ENCODE measurements at places on chromosomes 2 and 18. TPM values are rescaled to one million over a fixed set of nuclear protein-coding genes. Genes with fewer than 3 reads are reported as not detected.
A peak's percentile ranks its signal among the peaks of the same experiment; 100 is the strongest.

The RBKS gene
- total RNA-seq: 6.8 TPM

The COL4A4 gene
- total RNA-seq: 6.0 TPM

The WNT10A gene
- total RNA-seq: 1.2 TPM

The CYP27A1 gene
- total RNA-seq: 2.0 TPM

The DUSP11 gene
- 24.1 TPM for total RNA-seq

The SERPINB11 gene
- not detected for total RNA-seq

The GBX2 gene
- total RNA-seq: not detected

The AP1S3 gene
- 73.3 TPM for total RNA-seq

The ERBB4 gene
- not detected for total RNA-seq

The CD8B2 gene
- not detected for total RNA-seq

The HEATR5B gene
- total RNA-seq: 10.4 TPM

GRCh38 chr2:28437149-28437835 is 44.6 kb downstream of the FOSL2 start:
- DNase-seq: peak; percentile 82
- no peaks in the 10 kb centered on the region for H3K36me3 ChIP-seq
- no peaks in the 10 kb centered on the region for H3K27me3 ChIP-seq
- peak overlapping the region; percentile 27 for H3K4me3 ChIP-seq
- H3K27ac ChIP-seq: peak overlapping the region; percentile 93

DNA sequence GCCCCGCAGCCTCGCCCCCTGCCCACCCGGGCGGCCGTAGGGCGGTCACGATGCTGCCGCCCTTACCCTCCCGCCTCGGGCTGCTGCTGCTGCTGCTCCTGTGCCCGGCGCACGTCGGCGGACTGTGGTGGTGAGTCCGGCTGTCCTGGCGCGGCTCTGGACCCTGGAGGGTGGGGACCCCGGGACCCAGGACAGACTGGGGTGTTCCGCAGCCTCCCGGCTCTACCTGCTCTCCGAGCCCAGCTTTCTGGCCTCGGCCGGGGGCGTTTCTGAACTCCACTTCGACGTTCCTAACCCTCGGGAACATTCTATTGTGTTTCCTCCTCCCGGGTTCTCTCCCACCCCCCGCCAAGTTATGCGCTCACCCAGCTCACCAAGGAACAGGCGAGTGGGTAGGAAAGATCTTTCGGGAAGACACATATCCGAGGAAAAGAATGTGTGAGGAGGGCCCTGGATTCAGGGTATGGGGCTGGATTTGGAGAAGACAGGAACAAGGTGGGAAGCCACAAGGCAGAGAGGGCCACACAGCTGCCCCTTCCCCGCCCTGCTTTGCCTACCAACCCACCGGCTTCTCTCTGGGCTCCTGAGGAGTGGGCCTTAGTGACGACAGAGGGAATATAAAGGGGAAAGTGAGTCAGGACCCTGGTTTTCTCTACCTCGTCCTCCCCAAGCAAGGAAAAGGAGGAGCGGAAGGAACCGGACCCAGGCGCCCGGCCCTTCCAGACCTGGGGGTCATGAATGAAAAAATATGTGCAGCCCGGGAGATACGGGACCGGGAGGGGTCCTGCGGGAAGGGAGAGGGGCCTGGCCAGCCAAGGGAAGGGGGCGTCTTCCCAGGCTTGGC is 605 bp downstream of the WNT6 start:
- H3K4me3 ChIP-seq: peak overlapping the region; percentile 61
- H3K27me3 ChIP-seq: peaks cover 13% of the 10 kb centered on the region
- peaks cover 15% of the 10 kb centered on the region for H3K4me1 ChIP-seq
- no peaks in the 10 kb centered on the region for H3K36me3 ChIP-seq
- H3K27ac ChIP-seq: no peak overlapping the region

- H3K36me3 ChIP-seq: no peaks in the 10 kb centered on the region
- H3K4me3 ChIP-seq: no peak overlapping the region
- no peaks in the 10 kb centered on the region for H3K27me3 ChIP-seq
- H3K27ac ChIP-seq: no peak overlapping the region
These were observed 17.1 kb upstream of the CNNM3 start for GRCh38 chr2:96798733-96799622.

DNA sequence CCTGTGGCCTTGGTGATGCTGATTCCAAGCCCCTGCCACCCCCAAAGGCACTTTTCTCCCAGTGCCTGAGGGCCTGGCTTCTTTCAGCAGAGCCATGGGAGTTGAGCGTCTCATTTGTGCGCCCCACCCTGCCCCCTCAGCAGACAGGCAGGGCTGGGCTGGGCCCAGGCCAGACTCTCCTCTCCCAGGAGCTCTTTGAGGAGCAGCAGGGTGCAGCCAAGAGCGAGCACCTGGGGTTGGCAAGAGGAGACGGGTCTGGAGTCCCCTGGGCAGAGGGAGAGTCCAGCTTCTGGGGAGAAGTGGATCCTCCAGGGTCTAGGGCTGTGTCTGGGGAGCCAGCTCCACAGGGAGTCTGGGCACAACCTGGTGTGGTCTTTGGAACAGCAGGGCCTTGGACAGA is 21.2 kb downstream of the NPPC start:
- H3K4me1 ChIP-seq: no peaks in the 10 kb centered on the region
- H3K4me3 ChIP-seq: no peak overlapping the region
- H3K36me3 ChIP-seq: no peaks in the 10 kb centered on the region
- DNase-seq: no peak
- H3K27me3 ChIP-seq: no peaks in the 10 kb centered on the region
- no peak overlapping the region for H3K27ac ChIP-seq

GRCh38 chr2:155308367-155309009 is 610.0 kb downstream of the KCNJ3 start:
- DNase-seq: no peak
- H3K27me3 ChIP-seq: no peaks in the 10 kb centered on the region
- H3K36me3 ChIP-seq: no peaks in the 10 kb centered on the region
- no peaks in the 10 kb centered on the region for H3K4me1 ChIP-seq

GRCh38 chr2:226611944-226612318 is 187.7 kb downstream of the IRS1 start:
- no peak overlapping the region for H3K4me3 ChIP-seq
- H3K27me3 ChIP-seq: no peaks in the 10 kb centered on the region
- no peaks in the 10 kb centered on the region for H3K36me3 ChIP-seq
- H3K27ac ChIP-seq: no peak overlapping the region
- H3K4me1 ChIP-seq: peaks cover 9% of the 10 kb centered on the region

DNA sequence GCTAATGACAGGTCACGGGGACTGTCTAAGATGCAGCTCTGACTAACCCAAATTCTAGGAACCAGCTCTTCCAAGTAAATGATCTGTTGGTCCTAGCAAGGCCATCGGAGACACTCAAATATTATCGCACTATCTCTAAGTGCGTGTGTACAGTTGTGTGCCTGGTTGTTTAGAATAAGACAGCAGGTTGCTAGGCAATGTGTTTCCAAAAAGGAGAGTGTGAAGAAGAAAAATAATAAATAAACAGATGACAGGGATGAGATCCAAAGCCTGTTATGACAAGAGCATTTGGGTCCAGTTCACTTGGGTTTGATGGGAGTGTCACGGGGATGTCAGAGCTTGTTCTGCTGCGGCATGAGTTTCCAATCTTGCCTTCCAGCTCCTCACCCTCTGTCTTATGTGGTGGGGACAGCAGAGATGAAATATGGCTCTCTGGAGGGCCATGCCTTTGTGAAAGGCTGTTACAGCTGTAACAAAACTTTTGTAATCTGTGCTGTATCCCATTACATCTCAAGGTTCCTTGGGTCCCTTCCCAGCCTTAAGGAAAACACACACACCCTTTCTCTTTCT is 127.5 kb upstream of the TNP1 start:
- no peak overlapping the region for H3K27ac ChIP-seq
- no peak overlapping the region for H3K4me3 ChIP-seq
- H3K4me1 ChIP-seq: no peaks in the 10 kb centered on the region
- H3K27me3 ChIP-seq: no peaks in the 10 kb centered on the region
- no peak for DNase-seq

DNA sequence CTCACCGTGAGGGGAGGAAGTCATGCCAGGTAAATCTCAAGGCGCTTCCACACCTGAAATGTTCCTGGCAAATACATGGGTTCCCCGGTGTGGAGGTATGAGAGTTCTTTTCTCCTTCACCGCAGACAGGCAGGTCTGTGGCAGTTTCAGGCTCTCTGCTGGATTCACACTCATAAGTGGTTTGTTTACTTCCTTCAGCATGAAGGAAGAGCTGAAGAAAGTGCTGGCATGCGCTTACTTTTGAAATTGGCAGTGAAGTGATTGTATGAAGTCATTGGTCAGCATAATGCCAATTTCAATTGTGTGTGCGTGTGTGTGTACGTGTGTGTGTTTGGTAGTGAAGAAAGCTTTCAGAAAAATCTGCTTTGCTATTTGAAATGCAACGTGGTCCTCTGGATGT is 43.4 kb downstream of the RNF144A start:
- DNase-seq: no peak
- H3K27me3 ChIP-seq: no peaks in the 10 kb centered on the region
- H3K27ac ChIP-seq: no peak overlapping the region
- no peak overlapping the region for H3K4me3 ChIP-seq

DNA sequence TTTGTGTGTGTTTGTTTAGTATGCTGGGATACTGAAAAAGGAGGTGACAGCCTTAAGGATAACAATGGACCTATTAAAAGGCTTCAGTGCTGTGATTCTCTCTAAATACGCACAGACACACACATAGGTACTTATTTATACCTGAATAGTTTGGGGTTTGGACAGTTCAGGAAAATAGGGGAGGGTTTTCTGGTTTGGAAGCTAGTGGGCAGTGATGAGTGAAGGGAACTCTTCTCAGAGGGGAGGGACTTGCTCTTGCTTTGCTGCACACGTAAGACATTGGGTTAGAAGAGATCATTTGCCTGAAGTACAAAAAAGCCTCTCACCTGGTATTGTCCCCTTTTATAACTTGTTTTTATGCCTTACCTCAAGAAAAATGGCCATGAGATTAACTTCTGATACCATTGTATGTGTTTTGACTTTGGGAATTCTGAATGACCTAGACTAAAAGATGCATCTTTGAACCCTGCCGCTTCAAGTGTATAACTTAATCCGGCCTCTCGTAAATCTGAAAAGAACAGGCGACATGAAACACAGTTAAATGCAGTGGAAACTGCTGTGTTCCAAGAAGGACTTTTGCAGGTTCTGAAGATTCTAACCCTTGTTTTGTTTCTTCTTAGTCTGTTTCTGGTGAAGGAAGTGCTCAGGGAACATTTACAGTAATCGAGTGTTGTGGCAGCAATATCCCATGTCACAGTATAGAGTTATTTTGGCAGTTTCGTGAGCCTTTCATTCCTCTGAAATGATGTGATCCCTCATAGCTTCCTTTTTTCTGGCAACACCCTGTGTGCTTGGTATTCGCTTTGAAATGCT is 2.5 kb downstream of the CRIM1 start:
- no peaks in the 10 kb centered on the region for H3K36me3 ChIP-seq
- H3K27ac ChIP-seq: peak overlapping the region; percentile 60
- no peaks in the 10 kb centered on the region for H3K27me3 ChIP-seq
- no peak for DNase-seq
- H3K4me3 ChIP-seq: peak overlapping the region; percentile 67
- H3K4me1 ChIP-seq: peaks cover 63% of the 10 kb centered on the region

GRCh38 chr2:43022896-43023295 is 203.5 kb downstream of the ZFP36L2 start:
- no peak overlapping the region for H3K27ac ChIP-seq
- H3K4me1 ChIP-seq: peaks cover 30% of the 10 kb centered on the region
- no peaks in the 10 kb centered on the region for H3K36me3 ChIP-seq
- no peak overlapping the region for H3K4me3 ChIP-seq
- no peak for DNase-seq
- H3K27me3 ChIP-seq: no peaks in the 10 kb centered on the region

DNA sequence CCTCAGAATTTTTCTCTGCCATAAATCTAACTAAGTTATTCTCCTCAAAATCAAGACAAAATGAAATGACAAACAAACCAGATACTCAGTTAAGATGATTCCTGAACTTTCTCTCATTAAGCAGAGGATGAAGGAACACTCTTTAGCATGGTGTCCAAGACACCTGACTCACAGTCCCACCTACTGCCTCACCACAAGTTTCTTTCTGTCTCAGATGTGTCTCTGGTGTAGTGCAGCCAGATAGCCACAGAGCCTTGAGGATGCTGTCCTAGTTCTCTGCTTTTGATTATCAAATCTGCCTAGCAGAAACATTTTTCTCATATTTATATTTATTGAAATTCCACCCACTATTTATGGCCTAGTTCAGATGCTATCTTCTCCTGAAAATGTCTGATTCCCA is 103.6 kb upstream of the TMEM200C start:
- H3K4me3 ChIP-seq: no peak overlapping the region
- DNase-seq: no peak
- H3K27me3 ChIP-seq: peaks cover 23% of the 10 kb centered on the region
- H3K27ac ChIP-seq: no peak overlapping the region
- no peaks in the 10 kb centered on the region for H3K4me1 ChIP-seq

GRCh38 chr2:42569116-42569711 is 782 bp downstream of the MTA3 start:
- no peak for DNase-seq
- peak overlapping the region; percentile 54 for H3K27ac ChIP-seq
- no peaks in the 10 kb centered on the region for H3K27me3 ChIP-seq
- peaks cover 26% of the 10 kb centered on the region for H3K36me3 ChIP-seq

GRCh38 chr2:37318401-37318800 is 6.2 kb downstream of the PRKD3 start:
- DNase-seq: no peak
- H3K4me3 ChIP-seq: no peak overlapping the region
- H3K27me3 ChIP-seq: no peaks in the 10 kb centered on the region
- H3K36me3 ChIP-seq: peaks cover 6% of the 10 kb centered on the region

DNA sequence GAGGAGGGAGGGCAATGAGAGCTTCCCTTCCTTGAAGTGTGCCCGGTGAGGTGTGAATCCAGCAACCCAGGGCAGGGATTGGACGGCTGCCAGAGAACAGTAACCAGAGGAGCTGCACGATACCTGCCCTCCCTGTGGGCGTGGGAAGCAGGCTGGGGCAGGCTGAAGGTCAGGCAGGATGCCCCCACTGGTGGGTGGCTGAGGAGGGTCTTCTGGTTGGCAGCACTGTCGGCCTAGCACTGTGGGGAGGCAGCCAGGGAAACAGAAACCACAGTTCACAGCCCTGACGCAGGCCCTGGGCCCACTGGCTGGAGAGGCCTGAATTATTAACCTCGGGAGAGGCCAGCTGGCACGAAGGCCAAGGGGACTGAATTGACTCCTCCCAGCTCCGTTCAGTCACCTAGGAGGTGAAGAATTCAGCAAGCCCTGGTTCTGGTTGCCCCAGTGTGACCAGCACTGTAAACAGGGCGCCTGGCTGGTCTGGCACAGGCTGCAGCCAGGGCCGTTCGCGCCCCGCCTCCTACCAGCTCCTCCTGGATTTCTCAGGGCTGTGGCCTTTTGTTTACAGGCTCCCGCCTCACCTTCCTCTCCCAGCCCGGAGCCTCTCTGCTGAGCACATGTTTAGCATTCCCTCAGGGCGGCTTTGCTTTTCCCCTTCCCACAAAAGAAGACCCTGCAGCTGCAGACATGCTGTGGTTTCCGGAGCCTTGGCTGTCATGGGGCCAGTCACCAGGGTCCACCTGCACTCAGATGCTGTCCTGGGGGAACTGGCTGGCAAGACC is 97.8 kb downstream of the B3GNT2 start:
- peak overlapping the region; percentile 93 for H3K27ac ChIP-seq
- peaks cover 55% of the 10 kb centered on the region for H3K4me1 ChIP-seq
- peak; percentile 95 for DNase-seq
- H3K36me3 ChIP-seq: no peaks in the 10 kb centered on the region
- no peaks in the 10 kb centered on the region for H3K27me3 ChIP-seq
